ENCODE measurements at places on chromosomes 2 and 18.

DNA sequence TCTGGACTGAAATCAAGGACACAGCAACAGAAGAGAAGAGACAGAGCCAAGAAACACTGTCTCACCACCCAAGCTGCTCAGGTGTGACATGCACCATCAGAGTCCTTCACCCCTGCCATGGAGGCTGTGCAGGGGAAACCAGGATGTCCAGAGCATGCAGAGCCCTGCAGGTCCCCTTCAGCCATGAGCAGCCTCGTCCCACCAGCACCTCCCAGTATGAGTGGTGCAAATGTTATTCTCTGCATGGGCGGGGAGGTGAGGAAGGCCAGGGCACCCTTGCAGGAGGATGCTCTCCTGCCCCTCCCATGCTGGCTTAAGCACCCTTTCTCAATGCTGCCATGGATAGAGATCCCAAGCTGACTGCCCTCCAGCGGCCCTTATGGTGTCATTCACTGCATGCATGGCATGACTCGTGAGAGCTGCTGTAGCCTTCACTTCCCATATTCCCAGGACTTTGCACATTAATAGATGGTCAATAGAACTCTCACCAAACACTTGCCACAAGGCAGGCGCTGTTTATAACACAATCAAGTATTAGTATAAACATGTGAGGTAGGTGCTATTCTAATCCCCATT is 171.0 kb downstream of the ANAPC1 start:
- DNase-seq, result no peak

GRCh38 chr2:196535742-196536141 is 103.8 kb upstream of the CCDC150 start:
- DNase-seq, result no peak

GRCh38 chr2:24434541-24434940 is 56.5 kb upstream of the NCOA1 start:
- DNase-seq, result no peak

DNA sequence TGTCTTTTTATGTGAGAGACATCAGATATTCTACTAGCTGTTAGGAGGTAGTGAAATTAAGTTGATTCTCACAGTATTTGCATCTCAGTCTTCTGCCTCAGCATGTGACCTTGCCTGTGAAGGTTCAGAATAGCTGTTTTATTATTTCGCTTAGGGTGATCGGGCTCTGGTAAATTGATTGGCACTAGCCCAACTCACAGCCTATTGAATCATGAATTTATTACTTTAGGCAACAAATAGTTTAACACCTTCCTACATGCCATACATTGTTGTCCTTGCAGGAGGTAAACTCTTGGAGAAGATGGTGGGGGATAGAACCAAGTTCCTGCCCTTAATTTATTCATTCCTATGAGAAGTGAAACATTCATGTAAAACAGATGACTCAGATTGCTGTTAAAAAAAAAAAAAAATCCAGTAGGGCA is 101.9 kb downstream of the GPD2 start:
- DNase-seq, result no peak
